ENCODE measurements at places on chromosomes 13 and 19. TPM values are rescaled to one million over a fixed set of nuclear protein-coding genes. Genes with fewer than 3 reads are reported as not detected.

The SGCG gene
- not detected for polyA plus RNA-seq

The TMPRSS9 gene
- polyA plus RNA-seq: not detected

The RASL11A gene
- polyA plus RNA-seq: 1.7 TPM

The KLK4 gene
- polyA plus RNA-seq: not detected

- H3K36me3 ChIP-seq: no peaks in the 10 kb centered on the region
- H3K27me3 ChIP-seq: no peaks in the 10 kb centered on the region
- no peaks in the 10 kb centered on the region for H3K4me1 ChIP-seq
- DNase-seq: no peak
- H3K4me3 ChIP-seq: no peak overlapping the region
Measured at GRCh38 chr13:24982333-24982999, 113.5 kb upstream of the PABPC3 start.

- H3K4me1 ChIP-seq: no peaks in the 10 kb centered on the region
- H3K36me3 ChIP-seq: no peaks in the 10 kb centered on the region
- no peak overlapping the region for H3K4me3 ChIP-seq
Measured at GRCh38 chr13:42215578-42216421, 56.2 kb upstream of the AKAP11 start.

- H3K4me1 ChIP-seq: no peaks in the 10 kb centered on the region
- no peak overlapping the region for H3K4me3 ChIP-seq
- no peaks in the 10 kb centered on the region for H3K36me3 ChIP-seq
- H3K27me3 ChIP-seq: no peaks in the 10 kb centered on the region
Measured at GRCh38 chr13:71217827-71218226, 649.2 kb downstream of the DACH1 start.

GRCh38 chr13:29499506-29500165 is 95.9 kb downstream of the SLC7A1 start:
- no peaks in the 10 kb centered on the region for H3K27me3 ChIP-seq
- no peak overlapping the region for H3K27ac ChIP-seq
- no peaks in the 10 kb centered on the region for H3K4me1 ChIP-seq

GRCh38 chr19:11574689-11575088 is 2.8 kb downstream of the ACP5 start:
- no peaks in the 10 kb centered on the region for H3K27me3 ChIP-seq
- H3K27ac ChIP-seq: no peak overlapping the region
- H3K36me3 ChIP-seq: peaks cover 18% of the 10 kb centered on the region
- no peak for DNase-seq

DNA sequence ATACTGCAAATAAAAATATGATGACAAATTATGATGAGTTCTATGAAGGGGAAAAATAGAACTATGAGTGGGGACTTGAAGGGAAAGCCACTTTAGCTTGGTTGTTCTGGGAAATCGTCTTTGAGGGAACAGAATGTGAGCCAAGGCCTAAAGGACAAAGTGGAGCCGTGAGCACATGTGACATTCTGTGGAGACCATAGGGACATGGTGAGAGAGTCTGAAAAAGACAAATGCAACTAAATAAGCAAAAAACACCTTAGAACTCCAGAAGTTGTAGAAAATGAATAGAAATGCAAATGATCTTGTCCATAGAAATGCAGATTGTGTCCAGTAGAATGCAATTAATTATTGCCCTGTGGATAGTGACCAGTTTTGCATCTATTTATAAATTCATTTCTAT is 86.8 kb upstream of the ANKRD10 start:
- no peak overlapping the region for H3K27ac ChIP-seq
- DNase-seq: no peak
- no peak overlapping the region for H3K4me3 ChIP-seq
- no peaks in the 10 kb centered on the region for H3K36me3 ChIP-seq

DNA sequence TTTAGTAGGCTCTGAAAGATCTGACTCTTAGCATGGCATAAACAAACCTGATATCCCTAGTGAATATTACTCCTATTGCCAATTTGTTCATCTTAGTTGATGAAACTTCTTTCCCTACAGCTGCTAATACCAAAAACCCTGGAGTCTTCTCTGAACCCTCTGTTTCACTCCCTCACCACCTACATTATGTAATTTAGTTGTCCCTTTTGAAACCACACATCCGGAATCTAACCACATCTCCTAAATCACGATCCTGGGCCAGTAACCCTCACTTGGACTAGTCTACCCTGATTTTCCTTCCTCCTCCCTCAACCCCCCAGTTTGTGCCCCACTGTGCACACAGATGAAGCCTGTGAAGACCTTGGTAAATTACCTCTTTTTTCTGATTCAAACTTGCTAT is 1.2 kb downstream of the ZNF256 start:
- H3K4me3 ChIP-seq: peak overlapping the region; percentile 71
- H3K36me3 ChIP-seq: peaks cover 23% of the 10 kb centered on the region
- no peak overlapping the region for H3K27ac ChIP-seq
- DNase-seq: no peak
- peaks cover 9% of the 10 kb centered on the region for H3K4me1 ChIP-seq

GRCh38 chr19:42274065-42274682 is 5.1 kb downstream of the CIC start:
- no peaks in the 10 kb centered on the region for H3K27me3 ChIP-seq
- H3K4me1 ChIP-seq: peaks cover 28% of the 10 kb centered on the region
- peaks cover 35% of the 10 kb centered on the region for H3K36me3 ChIP-seq
- no peak for DNase-seq

Data from naive thymus-derived CD4-positive, alpha-beta T cell (primary cell).